Thoracic aorta (tissue), 2 donors: ENCODE measurements at places on chromosomes 7 and 10. TPM values are rescaled to one million over a fixed set of nuclear protein-coding genes. Genes with fewer than 3 reads are reported as not detected.

DNA sequence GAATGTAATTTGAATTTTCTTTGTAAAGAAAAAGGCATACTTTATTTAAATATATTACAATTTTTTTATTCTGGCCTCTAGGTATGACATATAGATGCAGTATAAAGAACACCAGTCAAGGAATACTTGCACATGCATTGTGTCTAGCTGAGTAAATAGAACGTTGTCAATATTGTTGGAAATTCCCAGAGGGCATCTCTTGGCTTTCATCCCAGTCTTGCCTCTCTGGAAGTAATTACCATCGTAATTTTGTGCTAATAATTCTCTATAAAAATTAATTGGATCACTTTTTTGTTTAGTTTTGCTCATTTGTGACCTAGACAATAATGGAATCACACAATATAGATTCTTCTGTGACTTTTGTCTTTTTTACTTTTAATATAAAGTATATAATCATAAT is 1052.3 kb upstream of the CELF2 start:
- no peaks in the 10 kb centered on the region for H3K27me3 ChIP-seq
- no peaks in the 10 kb centered on the region for H3K36me3 ChIP-seq
- H3K27ac ChIP-seq: no peak overlapping the region
- no peaks in the 10 kb centered on the region for H3K4me1 ChIP-seq
- H3K4me3 ChIP-seq: no peak overlapping the region
- no peak for DNase-seq

DNA sequence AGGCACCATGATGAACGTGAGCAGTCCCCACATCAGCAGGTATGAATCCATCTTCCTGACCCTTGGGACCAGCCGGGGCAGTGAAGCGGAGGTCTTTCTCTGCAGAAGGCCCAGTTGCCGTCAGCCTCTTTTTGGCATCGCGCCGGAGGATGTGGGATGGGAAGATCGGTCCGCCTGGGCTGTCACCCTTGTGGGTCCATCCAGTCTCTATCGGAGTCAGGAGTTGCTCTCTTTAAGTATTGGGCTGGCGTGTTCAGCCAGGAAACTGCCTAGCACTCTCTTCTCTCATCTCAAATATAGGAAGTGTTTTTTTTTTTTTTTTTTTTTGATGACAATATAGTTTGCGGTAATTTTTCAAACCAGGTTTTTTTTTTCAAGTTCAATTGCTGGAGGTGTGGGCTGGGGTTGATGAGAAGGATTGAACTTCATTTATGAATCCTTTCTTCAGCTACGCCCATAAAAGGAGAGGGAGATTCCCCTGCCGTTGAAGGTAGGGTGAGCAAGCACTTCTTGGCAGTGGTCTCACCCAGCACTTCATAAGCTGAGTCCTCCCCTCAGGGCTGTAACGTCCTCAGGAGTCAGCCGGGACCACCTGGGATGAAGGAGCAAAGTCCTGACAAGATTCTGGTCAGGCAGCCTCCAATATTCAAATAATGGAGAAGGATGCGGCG is at the start of gene IL2RA:
IL2RA (minus strand) TSS at position 267 of the 671 bp plus-strand sequence; CDS start at position 51, 216 bp downstream.
- H3K36me3 ChIP-seq: no peaks in the 10 kb centered on the region
- H3K27me3 ChIP-seq: no peaks in the 10 kb centered on the region
- no peak for DNase-seq
- no peak within 1 kb of the TSS for H3K27ac ChIP-seq
- no peaks in the 10 kb centered on the region for H3K4me1 ChIP-seq

GRCh38 chr7:18313965-18314364 is 181.6 kb upstream of the HDAC9 start:
- no peak overlapping the region for H3K27ac ChIP-seq
- H3K4me1 ChIP-seq: no peaks in the 10 kb centered on the region
- no peak for DNase-seq
- H3K27me3 ChIP-seq: no peaks in the 10 kb centered on the region

DNA sequence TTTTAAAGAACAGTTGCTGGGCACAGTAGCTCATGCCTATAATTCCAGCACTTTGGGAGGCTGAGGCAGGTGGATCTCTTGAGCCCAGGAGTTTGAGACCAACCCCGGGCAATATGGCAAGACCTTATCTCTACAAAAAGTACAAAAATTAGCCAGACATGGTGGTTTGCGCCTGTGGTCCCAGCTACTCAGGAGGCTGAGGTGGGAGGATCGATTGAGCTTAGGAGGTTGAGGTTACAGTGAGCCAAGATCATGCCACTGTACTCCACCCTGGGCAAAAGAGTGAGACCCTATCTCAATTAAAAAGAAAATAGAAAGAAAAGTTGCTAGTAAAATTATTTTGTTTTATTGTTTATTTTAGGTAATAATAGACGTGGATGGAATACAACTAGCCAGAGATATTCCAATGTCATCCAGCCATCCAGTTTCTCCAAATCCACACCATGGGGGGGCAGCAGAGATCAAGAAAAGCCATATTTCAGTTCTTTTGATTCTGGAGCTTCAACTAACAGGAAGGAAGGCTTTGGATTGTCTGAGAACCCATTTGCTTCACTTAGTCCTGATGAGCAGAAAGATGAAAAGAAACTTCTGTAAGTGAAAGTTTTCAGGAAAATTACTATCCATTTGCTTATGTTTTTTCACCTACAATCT is 3.0 kb downstream of the NUP42 start:
- H3K27ac ChIP-seq: no peak overlapping the region
- DNase-seq: no peak
- H3K27me3 ChIP-seq: no peaks in the 10 kb centered on the region
- peaks cover 9% of the 10 kb centered on the region for H3K36me3 ChIP-seq
- no peak overlapping the region for H3K4me3 ChIP-seq

- peaks cover 5% of the 10 kb centered on the region for H3K36me3 ChIP-seq
- no peak overlapping the region for H3K27ac ChIP-seq
- no peaks in the 10 kb centered on the region for H3K4me1 ChIP-seq
- H3K4me3 ChIP-seq: no peak overlapping the region
- no peak for DNase-seq
- no peaks in the 10 kb centered on the region for H3K27me3 ChIP-seq
Measured at GRCh38 chr7:120792861-120793130, 65.1 kb downstream of the TSPAN12 start.

DNA sequence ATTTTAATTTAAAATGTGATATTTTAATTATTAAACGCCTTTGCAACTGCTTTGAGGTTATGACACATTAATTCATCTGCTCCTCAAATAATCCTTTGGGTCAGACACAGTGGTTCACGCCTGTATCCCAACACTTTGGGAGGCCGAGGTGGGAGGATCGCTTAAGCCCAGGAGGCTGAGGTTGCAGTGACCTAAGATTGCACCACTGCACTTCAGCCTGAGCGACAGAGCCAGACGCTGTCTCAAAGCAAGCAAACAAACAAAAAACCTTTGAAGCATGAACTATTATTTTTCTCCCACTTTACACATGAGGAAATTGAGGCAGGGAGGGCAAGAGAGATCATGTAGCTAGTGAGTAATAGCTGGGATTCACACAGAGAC is 1.5 kb upstream of the POLD2 start:
- DNase-seq: no peak
- no peaks in the 10 kb centered on the region for H3K36me3 ChIP-seq
- H3K27ac ChIP-seq: no peak overlapping the region
- H3K4me1 ChIP-seq: peaks cover 8% of the 10 kb centered on the region

DNA sequence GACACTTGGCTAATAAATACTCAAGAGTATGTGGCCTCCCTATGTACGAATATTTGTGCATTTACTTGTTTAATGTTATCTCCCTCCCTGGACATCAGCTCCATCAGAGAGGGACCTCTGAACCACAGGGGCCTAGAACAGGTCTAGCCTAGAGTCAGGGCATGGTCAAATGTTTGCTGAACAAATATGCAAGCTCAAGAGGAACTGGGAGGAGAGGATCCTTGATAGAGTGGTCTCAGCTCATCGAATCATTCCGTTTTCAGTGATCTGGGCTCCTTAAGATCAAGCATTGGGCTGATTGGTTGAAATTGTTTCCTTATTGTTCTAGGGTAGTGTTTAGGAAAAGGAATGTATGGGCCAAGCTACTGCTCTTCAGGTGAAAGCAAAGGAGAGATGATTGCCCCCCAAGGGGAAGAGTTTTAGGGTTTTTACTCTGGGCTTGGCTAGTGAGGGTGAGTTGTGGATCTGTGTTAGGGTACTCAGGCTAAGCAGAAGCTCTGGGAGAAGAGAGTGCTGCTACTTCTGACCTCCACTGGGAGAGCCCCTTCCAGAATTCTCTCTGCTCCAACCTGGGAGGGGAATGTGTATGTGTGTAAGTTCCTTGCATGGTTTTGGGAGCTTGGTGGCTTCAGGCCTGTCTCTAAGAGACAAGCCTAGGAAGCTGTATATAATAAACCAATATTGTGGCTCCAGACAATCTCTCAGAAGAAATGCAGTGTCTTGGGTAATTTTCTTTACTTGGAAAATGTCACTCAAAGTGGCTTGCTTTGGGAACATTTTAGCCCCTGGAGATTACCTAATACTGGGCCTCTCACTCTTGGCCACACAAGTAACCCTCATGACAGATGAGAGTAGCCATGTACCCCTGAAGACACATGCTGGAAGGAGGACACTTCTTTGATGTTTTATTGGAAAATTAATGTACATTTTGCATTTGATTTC is 110.0 kb downstream of the EMX2 start:
- no peak for DNase-seq
- no peak overlapping the region for H3K4me3 ChIP-seq
- H3K27ac ChIP-seq: no peak overlapping the region
- no peaks in the 10 kb centered on the region for H3K36me3 ChIP-seq

DNA sequence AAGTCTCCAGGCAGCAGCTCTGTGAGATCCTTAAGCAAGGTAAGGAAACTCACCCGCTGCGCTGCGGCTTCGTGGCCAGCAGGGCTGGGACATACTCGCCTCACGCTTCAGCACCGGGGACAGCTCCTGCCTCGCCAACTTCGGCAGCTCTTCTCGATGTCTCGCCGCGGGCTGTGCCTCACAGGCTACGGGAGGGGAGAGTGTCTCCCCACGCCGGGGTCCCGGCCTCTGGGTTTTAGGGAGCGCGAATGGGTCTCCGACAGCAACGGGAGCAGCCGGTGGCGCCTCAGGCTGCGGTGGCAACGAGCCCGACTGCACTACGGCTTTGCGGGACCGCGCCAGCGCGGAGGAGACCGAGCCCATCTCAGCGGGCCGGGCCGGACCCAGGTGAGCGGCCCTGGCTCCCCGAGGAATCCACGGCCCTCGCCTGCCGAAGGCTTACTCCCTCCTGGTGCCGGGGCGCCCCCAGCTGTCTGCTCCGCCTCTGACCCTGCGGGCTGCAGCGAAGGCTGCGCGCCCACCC is 62.4 kb downstream of the LSM5 start:
- H3K27me3 ChIP-seq: no peaks in the 10 kb centered on the region
- H3K4me1 ChIP-seq: no peaks in the 10 kb centered on the region
- H3K4me3 ChIP-seq: no peak overlapping the region
- no peak overlapping the region for H3K27ac ChIP-seq

DNA sequence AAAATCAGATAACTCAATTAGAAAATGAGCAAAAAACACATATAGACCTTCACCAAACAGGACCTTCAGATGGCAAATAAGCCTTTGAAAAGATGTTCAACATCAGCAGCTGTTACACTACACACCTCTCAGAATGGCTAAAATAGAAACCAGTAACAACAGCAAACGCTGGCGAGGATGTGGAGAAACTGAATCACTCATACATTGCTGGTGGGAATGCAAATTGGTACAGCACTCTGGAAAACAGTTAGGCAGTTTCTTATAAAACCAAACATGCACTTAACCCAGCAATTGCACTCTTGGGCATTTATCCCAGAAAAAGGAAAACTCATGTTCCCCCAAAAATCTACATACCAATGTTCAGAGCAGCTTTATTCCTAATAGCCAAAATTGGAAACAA is 37.7 kb upstream of the SMARCD3 start:
- H3K4me1 ChIP-seq: peaks cover 7% of the 10 kb centered on the region
- no peak for DNase-seq
- no peak overlapping the region for H3K4me3 ChIP-seq
- no peaks in the 10 kb centered on the region for H3K36me3 ChIP-seq
- no peaks in the 10 kb centered on the region for H3K27me3 ChIP-seq

DNA sequence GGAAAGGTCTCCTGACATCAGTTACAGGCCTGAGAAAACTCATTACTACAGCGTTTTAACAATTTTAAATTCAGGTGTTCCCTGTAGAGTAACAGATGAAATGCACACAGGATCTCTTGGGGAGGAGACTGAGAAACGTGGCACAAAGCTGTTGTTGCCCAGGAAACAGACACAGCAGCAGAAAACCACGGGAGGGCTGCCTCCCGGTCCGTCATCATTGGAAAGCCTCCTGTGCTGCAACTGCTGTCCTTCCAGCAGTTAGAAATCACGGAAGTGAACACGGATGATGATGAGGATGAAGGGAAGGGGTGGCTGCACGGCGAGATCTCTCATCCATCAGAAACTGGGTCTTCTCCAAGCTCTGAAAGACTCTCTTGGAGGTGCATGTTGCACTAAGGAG is 94.6 kb upstream of the RNF32 start:
- no peaks in the 10 kb centered on the region for H3K4me1 ChIP-seq
- no peaks in the 10 kb centered on the region for H3K36me3 ChIP-seq
- H3K27ac ChIP-seq: no peak overlapping the region
- no peak overlapping the region for H3K4me3 ChIP-seq
- DNase-seq: no peak

- no peak for DNase-seq
- H3K27me3 ChIP-seq: no peaks in the 10 kb centered on the region
- no peak overlapping the region for H3K27ac ChIP-seq
- no peaks in the 10 kb centered on the region for H3K4me1 ChIP-seq
- H3K4me3 ChIP-seq: no peak overlapping the region
Measured at GRCh38 chr10:128026615-128027300, 99.5 kb downstream of the MKI67 start.

HMX3 gene
- total RNA-seq: not detected

TMEM273 gene
- total RNA-seq: 9.6 TPM

GALNT11 gene
- 30.1 TPM for total RNA-seq

GDI2 gene
- total RNA-seq: 209 TPM

TMEM213 gene
- total RNA-seq: not detected
